ENCODE measurements at places on chromosomes 16 and 17. TPM values are rescaled to one million over a fixed set of nuclear protein-coding genes. Genes with fewer than 3 reads are reported as not detected.

- no peak for DNase-seq
Measured at GRCh38 chr16:74556375-74556922, 50.5 kb downstream of the GLG1 start.

DNA sequence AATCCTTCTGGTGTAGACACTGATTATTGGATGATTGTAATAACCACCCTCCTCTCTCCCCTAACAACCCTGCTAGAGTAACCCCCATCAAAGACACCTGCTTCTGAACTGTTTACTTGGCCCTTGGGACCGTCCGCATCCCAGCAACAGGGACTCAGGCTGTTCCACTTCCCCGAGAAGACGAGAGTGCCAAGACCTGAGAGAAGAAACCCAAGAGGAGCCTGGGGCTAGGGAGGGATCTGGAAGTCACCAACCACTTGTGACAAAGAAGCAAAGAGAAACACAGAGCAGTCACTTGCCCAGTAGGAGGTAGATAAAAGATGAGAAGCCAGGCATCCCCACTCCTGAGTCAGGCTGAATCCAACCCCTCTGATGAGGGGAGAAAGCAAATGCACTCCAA, 84.3 kb downstream of the CDH11 start:
- DNase-seq: no peak

GRCh38 chr16:48054881-48055601, 100.8 kb downstream of the ABCC12 start:
- peak; percentile 17 for DNase-seq

DNA sequence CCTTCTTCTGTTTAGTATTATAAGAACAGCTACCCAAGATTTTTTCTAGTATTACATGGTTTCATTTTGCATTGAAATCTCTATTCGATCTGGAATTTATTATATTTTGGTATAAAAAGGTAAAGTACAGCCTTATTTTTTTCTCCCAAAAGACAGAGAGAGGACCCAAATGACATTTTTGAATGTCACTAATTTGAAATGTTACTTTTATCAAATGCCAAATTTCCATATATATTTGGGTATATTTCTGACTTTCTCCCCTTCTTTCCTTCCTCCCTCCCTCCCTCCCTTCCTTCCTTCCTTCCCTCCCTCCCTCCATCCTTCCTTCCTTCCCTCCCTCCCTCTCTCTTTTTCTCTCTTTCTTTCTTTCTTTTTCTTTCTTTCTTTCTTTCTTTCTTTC, 6.2 kb upstream of the CHP2 start:
- DNase-seq: no peak

GRCh38 chr16:75575958-75576357, 9.8 kb downstream of the GABARAPL2 start:
- no peak for DNase-seq

DNA sequence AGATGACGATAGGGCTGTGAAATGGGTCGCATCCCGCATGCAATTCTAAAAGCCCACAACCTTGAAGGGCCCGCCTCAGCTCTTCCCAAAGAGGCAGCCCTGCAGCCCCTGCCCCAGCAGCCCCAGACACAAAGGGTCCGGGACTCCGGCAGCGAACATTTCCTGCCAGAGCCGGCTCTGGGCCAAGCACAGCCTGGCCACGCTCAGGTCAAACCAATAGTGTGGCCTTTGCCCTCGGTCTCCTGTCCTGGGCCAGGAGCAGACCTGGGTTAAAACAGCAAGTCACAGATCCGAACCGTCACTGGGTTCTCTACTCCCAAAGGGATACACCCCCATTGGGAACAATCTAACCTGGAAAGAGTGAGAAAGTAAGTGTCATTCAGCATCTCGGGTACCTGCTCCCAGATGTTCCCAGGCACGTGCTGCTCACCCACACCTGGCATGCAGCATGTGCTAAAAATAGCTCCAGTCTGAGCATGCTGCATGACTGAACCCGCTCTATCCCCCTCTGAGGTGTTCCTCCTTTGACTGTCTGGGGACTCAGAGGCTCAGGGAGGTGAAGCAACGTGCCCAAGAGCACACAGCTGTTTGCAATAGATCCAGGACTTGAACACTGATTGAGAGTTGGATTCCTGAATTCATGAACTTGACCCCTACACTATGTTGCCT, 22.2 kb upstream of the ATP2A3 start:
- DNase-seq: no peak

GRCh38 chr16:16191493-16192167, 31.7 kb downstream of the ABCC6 start:
- no peak for DNase-seq

DNA sequence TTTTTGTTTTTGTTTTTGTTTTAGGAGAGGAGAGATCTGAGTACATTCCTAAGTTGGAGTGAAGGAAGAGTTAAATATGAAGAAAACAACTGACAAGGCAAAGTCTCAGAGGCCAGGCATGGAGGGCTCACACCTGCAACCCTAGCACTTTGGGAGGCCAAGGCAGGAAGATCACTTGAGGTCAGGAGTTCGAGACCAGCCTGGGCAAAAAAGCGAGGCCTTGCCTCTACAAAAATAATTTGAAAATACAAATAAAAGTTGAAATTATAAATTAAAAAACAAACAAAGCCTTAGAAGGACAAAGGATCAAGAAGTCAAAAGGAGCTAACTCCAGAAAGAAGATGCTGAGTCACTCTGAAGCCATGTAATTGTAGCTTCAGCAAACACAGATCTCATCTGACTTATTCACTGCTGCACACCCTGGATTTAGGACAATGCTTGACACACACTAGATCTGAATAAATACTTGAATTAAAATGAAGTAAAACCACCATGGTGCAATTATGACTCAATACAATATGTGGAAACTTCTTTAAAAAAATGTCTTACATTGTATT, 9.1 kb downstream of the CEP20 start:
- no peak for DNase-seq

GRCh38 chr17:81309140-81309858, 14.2 kb upstream of the SLC38A10 start:
- DNase-seq: peak; percentile 97

DNA sequence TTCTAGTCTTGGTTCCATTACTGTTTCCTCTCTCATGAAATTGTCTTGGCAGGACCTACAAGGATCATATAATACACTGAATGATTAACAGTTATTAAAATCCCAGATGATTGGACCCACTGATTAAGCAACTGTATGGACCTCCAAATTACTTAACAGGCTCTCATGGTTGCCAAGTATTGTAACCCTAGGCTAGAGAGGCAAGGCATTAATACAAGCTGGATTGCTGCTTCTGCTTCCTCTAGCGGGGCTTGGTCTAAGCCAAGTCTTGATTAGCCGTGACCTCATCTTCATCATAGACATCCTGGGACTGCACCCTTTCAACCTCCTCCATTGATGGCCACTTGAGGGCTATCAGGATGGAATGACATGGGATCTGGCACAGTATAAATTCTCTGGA, 46.9 kb downstream of the SYCE1L start:
- DNase-seq: no peak

GP1BA gene
- total RNA-seq: not detected

GRB7 gene
- 27.7 TPM for total RNA-seq

CCL2 gene
- 13.0 TPM for total RNA-seq

MT2A gene
- total RNA-seq: 78.4 TPM

NT5M gene
- 1.6 TPM for total RNA-seq
